Activated CD8-positive, alpha-beta memory T cell treated with anti-CD3 and anti-CD28 coated beads for 1 hour (primary cell): ENCODE measurements at places on chromosomes 12 and 14.

DNA sequence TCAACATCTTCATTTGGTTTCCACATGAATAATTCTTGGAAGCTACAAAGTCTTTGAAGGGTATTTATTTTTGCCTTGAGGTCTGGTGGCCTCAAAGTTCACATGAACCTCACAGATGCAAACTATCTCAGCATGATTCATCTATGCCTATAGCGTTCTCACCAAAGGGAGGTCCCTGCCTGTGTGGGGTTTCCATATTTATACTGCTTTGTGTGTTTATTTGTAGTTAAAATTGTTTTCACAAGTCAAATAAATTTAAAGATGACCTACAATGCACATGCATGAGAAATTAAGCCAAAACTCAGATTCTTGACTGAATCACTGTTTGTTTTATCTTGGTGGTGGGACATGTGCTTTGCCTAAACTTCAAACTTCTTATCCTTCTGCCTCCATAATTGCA lies 176.7 kb downstream of the PPM1H start:
- DNase-seq: no peak

- peak; percentile 8 for DNase-seq
Observed at GRCh38 chr12:112906712-112907414, at the start of gene OAS1. TSS of gene OAS1 (plus strand) at chr12:112906962. CDS start at chr12:112907040, 78 bp downstream.

GRCh38 chr14:88660056-88660455 lies 97.2 kb downstream of the ZC3H14 start:
- no peak for DNase-seq

DNA sequence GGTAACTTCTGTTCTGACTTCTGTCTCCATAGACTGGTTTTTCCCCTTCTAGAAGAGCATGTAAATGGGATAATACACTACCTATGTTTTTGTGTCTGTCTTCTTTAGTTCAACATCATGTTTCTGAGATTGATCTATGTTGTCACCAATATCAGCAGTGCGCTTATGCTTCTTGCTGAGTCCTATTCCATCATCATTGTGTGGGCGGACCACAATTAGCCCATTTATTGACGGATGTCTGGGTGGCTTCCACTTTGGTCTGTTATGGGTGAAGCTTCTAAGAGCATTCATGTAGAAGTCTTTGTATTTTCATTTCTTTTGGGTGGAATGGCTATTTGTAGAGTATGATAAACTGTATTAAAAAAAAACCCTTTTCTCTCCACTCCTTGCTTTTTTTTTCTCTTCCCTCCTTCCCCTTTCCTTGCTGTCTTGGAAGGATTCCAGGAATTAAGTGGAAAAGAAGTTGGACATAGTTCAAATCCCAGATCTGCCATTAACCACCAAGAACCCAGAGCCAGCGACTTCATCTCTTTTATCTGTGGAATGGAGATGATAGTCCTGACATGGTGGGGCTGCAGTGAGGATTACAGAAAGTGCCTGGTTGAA lies 7.0 kb upstream of the SERPINA1 start:
- DNase-seq: no peak

DNA sequence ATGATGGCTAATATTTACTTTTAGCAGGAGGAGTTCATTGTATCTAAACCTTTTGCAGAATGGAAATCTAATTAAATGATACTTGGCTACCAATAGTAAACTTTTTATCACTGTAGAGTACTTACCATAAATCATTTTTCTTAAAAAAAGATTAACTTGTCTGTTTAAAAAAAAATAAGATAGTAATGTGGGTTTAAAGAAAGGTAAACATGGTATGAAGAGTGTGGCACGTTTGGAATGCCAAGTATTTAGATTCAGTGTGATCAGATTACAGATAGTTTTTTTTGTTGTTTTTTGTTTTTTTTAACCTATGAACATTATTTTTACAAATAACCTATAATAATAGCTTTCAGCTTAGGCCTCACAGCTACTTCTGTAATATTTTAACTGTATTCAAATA lies 25.8 kb downstream of the KTN1 start:
- no peak for DNase-seq

- no peak for DNase-seq
Observed at GRCh38 chr14:68361231-68361630, 431.6 kb downstream of the ZFP36L1 start.

- no peak for DNase-seq
Observed at GRCh38 chr14:36520601-36521525, 831 bp upstream of the NKX2-1 start.

GRCh38 chr12:46549527-46550265 lies 177.1 kb upstream of the SLC38A2 start:
- no peak for DNase-seq

DNA sequence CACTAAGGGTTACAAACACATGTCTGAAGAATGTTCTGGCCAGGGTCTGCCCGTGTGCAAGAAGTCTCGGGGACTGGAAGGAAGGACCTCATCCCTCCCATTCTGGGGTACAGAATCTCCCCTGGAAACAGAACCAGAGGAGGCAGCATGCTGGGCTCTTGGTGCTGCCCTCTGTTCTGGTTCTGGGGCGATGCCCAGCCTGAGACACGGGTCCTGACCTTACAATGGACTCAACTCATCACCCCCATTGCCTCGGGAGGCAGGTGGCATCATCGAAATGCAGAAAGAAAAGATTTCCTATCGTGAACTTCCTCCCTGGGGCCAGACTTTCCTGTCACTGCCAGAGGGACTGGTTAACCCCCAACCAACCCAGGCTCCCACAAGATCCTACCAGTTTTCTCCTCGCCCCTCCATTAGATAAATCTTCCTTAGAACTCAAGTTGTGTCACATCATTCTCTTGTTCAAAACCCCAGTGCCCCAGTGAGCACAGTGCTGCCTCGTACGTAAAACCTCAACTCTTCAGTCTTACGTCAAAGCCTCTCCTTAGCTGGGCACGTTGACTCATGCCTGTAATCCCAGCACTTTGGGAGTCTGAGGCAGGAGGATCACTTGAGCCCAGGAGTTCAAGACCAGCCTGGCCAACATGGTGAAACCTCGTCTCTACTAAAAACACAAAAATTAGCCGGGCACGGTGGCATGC lies 52.1 kb downstream of the PSMA6 start:
- no peak for DNase-seq

GRCh38 chr14:100345711-100346110 lies 22.6 kb downstream of the SLC25A47 start:
- no peak for DNase-seq

- DNase-seq: no peak
Observed at GRCh38 chr12:108361606-108362005, 22.5 kb upstream of the CMKLR1 start.

- DNase-seq: no peak
Observed at GRCh38 chr12:62516927-62517326, 50.3 kb downstream of the MON2 start.

DNA sequence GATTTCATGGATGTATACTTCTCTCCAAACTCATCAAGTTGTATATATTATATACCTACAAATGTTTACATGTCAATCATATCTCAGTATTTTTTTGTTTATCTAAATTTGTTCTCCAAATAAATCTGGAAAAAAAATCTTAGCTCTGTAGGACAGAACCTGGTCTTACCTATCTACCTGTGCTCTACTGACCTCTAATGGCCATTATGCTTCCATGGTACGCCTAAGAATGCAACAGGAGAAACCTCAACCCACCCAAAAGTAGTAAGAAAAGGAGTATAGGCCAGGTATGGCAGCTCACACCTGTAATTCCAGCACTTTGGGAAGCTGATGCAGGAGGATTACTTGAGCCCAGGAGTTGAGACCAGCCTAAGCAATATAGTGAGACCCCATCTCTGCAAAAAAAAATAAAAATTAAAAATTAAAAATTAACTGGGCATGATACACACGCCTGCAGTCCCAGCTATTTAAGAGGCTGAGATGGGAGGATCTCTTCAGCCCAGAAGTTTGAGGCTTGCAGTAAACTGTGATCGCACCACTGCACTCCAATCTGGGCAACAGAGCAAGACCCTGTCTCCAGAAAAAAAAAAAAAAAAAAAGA lies 8.7 kb downstream of the OR11H4 start:
- DNase-seq: no peak

- DNase-seq: no peak
Observed at GRCh38 chr14:26982071-26982470, 384.2 kb upstream of the NOVA1 start.

DNA sequence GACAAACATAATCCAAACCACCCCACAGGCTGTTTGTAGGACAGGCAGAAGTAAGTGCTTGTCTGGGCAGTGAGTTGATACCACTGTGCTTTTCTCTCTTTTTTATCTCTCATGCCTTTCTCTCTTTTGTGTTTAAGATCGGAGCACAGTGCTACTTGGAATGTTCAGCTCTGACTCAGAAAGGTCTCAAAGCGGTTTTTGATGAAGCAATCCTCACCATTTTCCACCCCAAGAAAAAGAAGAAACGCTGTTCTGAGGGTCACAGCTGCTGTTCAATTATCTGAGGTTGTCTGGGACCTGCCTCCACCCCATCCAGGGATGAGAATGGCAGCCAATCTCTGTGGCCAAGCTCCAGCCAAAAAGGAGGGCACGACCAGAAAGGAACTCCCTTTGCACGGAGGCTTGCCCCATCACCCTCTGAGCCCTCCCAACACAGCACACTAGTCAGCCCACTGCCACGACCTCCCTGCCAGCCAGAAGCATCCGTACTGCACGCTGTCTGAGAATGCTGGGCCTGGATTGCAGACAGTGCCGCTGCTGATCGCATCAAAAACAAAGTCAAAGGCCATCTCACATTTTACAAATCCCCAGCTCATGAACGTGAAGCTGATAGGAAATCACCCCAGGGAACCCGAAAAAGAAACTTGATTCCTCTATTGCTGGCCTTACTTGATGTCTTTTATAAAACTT lies 27.8 kb downstream of the GPHB5 start:
- DNase-seq: no peak

DNA sequence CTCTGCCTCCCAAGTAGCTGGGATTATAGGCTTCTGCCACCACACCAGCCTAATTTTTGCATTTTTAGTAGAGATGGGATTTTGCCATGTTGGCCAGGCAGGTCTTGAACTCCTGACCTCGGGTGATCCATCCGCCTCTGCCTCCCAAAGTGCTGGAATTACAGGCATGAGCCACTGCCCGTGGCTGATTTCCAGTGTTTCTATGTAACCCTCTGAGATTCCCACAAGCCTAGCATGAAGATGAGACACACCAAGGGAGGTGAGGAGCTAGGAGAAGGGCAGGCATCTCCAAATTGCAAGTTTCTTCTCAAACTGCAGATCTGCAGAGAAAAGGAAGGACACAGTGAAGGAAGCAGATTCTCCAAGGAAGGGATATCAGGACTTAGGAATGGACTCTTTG lies 125.0 kb downstream of the CACNA1C start:
- DNase-seq: no peak

DNA sequence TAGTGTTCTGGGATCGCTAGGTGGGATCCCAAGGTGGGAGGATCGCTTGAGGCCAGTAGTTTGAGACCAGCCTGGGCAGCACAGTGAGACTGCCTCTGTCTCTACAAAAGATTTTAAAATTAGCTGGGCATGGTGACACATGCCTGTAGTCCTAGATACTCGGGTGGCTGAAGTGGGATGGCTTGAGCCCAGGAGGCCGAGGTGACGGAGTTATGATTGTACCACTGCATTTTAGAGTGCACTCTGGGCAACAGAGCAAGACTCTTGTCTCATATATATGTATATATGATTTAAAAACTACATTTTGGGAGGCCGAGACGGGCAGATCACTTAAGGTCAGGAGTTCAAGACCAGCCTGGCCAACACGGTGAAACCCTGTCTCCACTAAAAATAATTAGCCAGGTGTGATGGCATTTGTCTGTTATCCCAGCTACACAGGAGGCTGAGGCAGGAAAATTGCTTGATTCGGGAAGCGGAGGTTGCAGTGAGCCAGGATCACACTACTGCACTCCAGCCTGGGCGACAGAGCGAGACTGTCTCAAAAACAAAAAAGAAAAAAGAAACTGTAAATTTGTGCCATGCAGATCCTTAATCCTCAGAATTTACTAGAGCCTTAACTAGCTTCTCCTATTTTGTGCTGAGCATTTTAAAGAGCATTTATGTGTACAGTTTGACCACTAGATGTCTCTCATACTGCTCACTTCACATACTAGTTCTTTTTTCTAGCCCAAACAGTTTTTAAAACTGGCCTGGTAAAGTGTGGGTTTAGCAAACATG lies 114.8 kb downstream of the MON2 start:
- no peak for DNase-seq

DNA sequence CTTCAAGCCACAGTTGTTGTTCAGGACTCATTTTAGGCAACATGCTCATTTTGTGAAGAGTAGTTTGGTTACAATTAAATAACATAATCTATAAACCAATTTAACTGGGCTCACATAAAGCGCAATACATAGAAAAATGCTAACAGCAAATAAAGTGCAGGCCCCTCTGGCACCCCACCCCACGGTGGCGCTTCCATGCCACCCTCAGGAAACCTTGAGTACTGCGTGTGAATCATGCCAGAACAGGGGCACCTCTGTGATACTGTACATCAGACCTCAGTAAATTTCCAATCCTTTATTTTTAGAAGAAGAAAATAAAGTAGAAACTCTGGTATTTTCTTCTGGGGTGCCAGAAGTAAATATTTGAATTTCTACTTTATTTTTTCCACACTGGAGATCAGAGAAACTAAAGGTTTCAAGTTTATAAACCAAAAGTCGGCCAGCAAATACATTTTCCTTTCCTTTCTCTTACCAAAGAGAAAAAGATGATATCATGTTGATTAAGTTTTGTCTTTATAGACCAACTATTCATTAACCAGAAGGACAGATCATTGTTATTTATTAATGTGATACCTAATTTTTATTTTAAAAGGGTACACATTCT lies 316.8 kb downstream of the PAWR start:
- no peak for DNase-seq

DNA sequence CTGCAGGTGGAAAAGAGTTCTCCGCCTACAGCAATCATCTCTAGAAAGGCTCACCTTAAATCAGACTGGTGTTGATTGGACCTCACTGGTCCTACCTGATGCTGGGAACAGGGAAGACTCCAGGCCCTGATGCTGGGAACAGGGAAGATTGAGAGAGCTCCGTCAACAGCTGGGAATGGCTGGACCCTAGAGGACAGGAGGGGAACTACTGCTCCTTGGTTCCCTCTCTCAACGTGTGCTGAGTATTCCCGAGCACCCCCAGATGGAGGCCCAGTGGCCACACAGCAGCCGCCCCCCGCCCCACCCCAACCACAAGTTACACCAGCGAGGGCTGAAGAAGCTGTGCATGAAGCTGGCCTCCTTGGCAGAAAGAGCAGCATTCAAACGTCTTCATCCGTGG lies 240.3 kb downstream of the SLC15A4 start:
- no peak for DNase-seq

GRCh38 chr12:63928305-63928704 lies 83.8 kb downstream of the SRGAP1 start:
- no peak for DNase-seq

DNA sequence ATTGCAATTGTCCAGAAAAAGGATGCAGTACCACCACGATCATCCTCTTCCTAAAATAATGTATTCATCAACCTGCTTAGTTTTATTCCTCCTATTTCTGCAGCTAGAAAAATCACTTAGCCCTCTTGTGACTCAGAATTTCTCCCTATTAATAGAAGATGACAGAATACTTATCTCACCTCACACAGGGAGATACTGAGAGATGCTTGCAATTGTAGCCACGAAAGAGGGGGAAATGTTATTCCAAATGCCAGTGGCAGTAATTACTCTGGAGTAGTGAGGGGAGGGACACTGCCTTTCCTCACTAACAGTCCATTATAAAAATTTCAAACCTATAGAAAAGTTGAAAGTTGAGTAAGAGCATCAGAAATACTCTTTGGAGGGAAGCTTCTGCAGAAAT lies 11.8 kb upstream of the DUSP6 start:
- DNase-seq: no peak
